ENCODE measurements at places on chromosomes 13 and 19.

DNA sequence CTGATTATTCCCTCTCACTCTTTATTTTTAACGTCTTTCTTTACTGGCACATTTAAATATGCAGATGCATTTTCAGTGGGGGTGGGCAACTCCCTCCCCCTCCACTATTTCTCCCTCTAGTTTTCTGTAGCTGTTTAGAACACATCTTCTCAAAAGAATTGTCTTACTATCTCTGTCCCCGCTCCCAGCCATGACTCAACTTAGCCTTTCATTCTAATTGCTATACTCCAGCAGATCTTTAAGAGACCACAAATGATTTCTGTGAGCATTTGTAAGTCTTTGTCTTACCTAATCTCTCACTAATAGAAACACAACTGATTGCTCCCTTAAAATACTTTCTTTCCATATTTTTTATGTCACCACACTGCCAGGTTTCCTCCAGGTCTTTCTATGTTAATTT lies 350.9 kb downstream of the SPRY2 start:
- no peak for DNase-seq

- DNase-seq, result no peak
Observed at GRCh38 chr13:51814071-51814470, 10.1 kb upstream of the DHRS12 start.

GRCh38 chr19:591099-591958 lies 1.6 kb downstream of the HCN2 start:
- no peak for DNase-seq

DNA sequence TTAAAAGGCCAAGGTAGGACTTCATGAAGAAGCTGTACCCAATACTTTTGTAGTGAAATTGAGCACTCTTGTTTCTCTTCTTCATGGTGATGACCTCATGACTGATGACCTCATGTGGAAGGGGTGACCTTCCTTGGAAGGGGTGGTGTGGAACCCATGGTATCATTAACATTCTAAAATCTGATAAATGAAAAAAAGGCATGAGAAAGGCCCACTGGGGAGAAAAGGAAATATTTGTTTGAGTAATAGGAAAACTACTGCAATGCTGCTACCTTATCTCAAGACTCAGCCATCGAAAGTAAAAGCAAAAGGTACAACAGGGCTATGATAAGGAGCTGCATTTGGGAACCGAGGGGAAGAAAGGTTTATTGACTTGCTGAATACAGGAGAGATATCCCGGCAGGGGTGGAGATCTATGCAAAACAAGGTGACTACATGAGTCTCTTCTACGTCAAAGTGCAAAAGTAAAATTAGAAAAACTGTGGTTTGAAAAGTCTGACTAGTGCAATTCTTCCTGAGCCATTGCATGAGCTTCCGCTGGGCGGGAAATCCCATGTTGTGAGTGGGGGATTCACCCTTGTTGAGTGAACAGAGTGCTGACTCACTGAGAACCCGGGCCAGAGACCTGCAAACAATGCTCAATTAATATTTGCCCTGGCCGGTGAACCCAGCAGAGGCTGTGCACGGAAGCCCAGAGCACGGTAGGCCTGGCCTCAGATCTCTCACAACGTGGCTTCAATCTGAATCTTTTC lies 138.9 kb upstream of the RFC3 start:
- DNase-seq, result peak; percentile 87

DNA sequence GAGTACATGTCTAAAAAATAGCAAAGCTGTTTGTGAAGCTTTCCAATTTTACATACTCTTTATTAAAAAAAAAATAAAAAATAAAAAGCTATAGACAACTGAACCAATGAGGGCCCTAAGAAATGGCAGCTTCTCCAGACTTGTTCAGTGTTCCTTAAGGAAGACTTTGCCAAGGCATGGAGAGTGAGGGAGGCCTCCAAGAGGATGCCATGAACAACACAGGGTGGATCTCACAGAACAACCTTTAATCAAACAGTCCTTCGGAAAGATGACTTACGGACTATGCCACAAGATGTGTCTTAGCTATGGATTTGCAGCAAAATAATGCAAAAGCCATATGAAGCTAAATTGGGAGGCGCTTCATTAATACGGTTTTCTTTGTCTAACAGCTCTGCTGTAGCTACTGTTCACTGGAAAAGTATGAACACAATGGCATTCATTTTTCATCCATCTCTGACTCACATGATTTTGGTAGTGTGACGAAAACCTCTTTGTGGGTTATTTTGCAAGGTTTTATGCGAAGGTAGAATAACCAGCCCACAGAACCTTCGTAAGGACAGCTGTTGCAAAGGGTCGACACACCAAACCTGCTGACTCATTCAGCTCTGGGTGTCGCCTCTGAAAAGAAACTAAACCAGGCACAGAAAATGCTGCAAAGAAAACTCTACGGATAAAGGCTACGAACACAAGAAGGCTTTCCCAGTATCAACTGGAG lies 27.7 kb downstream of the EFNB2 start:
- DNase-seq, result no peak

- DNase-seq, result no peak
Observed at GRCh38 chr13:84038001-84038400, 155.7 kb upstream of the SLITRK1 start.

DNA sequence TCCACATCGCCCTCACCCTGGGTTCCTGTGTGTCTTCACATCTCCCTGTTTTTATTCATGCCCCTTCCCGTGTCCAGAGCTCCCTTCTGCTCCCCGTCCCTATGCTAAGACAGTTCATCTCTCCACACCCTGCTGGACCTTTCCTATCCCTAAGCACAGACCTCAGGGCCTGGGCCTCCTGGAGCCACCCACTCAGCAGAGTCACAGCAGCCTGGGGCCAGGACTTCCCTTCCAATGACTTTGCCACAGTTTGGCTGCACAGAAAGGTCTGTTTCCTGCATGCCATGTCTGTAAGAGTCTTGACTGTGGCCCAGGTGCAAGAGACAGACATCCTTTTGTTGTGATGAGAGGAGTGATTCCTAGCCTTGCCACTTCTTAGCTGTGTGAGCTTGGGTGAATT lies 470.7 kb downstream of the TSHZ3 start:
- DNase-seq, result no peak

DNA sequence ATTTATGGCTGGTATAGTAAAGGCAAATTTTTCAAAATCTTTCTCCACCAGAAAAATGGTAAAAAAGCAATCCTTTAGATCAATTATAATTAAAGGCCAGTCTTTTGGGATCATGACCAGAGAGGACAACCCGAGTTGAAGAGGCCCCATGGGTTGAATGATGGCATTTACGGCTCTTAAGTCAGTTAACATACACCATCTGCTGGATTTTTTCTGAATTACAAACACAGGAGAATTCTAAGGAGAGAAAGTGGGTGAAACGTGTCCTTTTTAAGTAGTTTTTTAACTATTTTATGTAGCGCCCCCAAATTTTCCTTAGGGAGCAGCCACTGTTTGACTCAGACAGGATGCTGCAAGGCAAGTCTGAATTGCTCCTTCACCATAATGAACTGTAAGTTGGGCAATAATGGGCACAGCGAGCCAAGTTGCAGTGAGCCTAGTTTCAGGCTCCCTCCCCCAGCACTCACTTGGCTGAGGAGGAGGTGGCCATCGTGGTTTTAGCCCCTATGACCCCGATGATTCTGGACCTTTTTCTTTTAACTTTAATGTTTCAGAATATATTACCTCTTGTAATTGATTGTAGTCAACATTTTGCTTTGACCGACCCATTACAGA lies 13.6 kb upstream of the ZNF611 start:
- no peak for DNase-seq

DNA sequence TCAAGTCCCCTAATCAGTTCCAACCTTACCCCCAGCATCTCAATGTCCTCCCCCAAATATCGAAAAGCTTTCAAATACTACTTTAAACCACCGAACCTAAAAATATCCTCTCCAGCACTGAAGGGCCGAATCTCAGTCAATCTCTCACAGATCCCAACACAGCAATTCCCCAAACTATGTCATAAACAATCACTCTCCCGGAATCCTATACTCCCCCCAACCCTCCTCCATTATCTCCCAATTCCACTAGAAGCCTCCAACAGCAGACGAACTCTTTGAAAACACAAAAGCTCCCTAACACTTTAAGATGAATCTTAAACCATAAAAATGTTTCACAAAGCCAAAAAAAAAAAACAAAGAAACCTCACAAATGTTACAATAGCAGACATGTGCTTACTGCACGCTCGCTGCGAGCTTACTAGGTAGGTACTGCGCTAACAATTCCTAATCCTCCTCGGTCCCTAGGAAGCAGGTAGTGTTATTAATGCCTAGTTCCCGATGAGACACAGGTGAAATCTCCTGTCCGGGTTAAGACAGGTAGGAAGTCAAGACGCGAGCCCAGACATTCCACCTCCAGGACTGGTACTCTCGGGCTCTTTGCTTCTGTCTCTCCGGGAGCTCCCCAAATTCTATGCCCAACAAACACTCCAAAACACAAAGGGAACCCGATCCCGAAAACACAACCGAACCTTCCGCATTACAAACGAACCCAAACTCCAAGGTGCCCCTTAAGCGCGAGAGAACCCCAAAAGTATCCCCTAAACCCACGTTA lies 14.2 kb downstream of the FBXO46 start:
- peak; percentile 14 for DNase-seq

DNA sequence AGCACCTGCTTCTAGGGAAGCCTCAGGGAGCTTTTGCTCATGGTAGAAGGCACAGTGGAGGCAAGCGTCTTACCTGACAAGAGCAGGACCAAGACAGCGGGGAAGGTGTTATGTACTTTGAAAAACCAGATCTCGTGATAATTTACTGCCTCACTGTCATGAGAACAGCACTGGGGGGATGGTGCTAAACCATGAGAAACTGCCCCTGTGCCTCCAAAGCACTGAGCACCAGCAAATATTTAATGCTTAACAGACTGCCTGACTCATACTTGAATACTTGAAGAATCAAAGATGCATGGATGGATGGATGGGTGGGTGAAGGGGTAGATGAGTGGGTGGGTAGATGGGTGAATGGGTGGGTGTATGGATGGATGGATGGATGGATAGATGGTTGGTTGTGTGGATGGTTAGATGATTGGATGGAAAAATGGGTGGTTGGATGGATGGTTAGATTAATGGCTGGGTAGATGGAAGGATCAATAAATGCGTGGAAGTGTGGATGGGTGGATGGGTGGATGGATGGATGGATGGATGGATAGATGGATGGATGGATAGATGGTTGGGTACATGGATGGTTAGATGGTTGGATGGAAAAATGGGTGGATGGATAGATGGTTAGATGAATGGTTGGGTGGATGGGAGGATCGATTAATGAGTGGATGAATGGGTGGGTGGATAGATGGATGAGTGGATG lies 101.1 kb upstream of the IPO5 start:
- DNase-seq, result no peak

- no peak for DNase-seq
Observed at GRCh38 chr19:54035215-54036178, 28.2 kb downstream of the VSTM1 start.

DNA sequence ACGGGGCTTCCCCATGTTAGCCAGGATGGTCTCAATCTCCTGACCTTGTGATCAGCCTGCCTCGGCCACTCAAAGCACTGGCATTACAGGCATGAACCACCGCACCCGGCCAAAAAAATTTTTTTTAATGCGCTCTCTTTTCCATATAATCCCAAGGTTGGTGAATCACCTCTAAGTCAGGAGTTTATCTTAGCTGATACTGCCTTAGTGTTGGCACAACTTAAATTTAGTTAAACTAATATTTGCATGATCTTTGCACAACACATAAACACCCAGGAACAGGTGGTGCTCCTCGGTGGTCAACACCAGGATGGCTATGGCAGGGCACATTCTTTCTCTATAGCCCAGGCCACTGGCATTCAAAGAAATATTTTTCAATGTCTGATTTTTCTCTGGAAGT lies 24.1 kb upstream of the PSG7 start:
- DNase-seq, result no peak

DNA sequence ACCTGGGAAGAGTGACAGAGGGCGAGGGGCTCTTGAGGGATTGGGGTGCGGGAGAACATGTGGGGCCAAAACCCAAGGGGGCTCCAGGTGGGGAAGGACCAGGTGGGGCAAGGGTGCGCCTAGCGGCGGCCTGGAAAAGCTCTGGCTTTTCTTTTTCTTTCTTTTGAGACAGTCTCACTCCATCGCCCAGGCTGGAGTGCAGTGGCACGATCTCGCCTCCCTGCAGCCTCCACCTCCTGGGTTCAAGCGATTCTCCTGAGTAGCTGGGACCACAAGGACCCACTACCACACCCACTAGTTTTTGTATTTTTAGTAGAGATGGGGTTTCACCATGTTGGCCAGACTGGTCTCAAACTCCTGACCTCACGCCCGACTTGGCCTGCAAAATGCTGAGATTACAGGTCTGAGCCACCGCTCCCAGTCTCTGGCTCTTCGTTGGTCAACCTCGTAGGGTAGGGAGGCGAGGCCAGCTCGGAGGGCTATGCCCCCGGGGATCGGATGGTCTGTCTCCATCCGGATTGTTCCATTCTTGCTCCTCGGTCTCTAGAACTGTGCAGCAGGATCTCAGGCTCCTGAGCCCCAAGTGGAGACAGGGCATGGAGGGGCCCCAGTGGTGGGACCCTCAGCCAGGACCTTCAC lies 3.7 kb downstream of the GADD45B start:
- no peak for DNase-seq
